ENCODE measurements at places on chromosomes 1 and 21.

DNA sequence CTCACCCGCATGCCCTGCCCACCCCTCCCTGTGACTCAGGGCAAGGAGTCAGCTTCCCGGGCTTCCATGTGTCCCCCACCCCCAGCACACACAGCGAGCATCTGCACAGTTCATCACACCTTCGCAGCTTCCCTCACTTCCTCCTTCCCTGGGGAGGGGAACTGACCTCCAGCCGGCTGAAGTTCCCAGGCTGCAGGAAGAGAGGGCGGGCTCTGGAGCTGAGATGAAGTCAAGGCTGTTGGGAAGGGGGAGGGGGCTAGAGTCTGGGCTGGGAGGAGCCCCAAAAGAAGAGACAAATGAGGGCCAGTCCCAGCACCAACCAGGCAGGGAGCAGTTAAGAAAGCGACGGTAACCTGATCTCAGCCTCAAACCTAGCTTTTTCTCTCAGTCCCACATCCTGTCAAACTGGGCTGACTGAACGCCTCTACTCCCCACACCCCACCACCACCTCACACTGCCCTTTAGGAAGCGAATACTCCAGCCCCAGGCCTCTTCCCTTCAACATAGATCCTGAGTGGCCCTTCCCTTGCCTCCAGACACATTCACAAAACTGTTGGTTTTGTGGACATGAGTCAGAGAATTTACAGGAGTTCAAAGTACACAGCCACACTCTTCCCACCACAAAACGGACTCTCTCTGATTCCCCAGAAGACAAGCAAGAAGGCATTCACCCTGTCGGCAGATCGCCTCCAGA lies 1.8 kb downstream of the RHOC start:
- DNase-seq = peak; percentile 98

DNA sequence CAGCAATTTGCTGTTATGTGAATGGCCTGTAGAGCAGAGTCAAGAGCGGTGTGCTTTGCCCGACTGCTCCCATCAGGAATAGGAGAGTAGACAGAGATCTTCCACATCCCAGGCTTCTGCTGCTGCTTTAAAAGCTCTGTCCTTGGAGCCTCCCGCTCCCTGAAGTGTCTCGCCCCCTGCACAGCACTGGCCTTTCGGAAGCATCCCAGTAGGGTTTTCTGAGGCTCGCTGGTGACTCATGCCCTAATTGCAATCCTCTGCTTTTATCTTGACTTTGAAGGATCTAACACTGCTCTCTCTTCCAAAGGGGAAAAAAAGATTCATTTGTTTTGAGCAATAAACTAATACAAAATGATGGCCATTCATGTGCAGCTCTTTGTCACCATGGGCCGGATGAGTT lies 13.3 kb upstream of the CD101 start:
- DNase-seq = peak; percentile 51

GRCh38 chr1:4175566-4176405 lies 275.7 kb upstream of the C1orf174 start:
- DNase-seq = no peak

DNA sequence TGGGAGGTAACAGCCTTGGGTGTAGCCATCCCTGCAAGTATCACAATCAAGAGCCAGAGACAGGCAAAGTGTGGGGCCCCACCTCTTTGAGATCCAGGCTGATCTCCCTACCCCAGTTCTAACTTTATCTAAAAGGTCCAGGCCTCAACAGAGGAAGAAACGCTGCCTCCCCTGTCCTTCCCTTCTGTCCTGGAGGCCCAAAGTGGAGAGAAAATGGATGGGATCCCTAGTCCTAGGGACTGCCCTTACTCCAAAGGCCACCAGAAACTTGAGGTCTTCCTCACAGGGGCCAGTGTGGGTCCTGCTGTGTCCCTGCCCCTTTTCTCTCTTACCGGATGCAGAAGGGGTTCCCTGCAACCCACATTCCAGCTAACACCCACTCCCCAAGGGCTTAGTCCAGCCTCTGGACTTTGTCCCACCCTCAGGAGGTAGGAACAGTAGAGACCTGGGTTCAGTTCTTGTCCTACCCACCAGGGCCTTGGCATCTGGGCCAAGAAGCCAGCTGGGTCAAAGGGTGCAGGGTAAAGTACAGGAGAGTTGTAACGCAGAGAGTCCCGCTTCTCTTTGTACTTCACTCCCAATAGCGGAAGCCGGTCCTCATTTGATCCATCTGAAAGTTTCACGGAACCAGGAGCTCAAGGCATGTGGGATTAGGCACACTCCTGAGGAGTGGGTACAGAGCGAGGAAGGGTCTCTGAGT lies 1.9 kb downstream of the HDGF start:
- no peak for DNase-seq

GRCh38 chr1:155944444-155944799 lies 3.0 kb downstream of the RXFP4 start:
- DNase-seq = no peak

DNA sequence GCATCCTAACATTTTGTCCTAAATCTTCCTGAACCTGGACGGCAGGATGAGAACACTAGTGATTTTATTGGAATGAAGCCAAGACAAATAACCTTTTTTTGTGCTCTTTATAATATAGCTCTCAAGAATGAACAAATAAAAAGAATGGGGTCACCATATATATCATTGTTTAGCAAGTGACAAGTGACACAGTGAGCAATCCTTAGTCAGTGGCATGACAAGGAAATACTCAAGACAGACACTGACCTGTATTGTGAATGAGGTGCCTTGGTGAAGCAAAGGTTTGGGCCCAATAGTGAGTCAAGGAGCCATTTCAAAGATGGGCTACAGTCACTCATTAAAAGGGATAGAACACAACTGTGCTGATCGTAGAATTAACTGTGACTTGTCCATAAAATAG lies 35.7 kb downstream of the PTGFR start:
- no peak for DNase-seq

GRCh38 chr1:1337793-1338147 lies 6.7 kb downstream of the TAS1R3 start:
- no peak for DNase-seq

DNA sequence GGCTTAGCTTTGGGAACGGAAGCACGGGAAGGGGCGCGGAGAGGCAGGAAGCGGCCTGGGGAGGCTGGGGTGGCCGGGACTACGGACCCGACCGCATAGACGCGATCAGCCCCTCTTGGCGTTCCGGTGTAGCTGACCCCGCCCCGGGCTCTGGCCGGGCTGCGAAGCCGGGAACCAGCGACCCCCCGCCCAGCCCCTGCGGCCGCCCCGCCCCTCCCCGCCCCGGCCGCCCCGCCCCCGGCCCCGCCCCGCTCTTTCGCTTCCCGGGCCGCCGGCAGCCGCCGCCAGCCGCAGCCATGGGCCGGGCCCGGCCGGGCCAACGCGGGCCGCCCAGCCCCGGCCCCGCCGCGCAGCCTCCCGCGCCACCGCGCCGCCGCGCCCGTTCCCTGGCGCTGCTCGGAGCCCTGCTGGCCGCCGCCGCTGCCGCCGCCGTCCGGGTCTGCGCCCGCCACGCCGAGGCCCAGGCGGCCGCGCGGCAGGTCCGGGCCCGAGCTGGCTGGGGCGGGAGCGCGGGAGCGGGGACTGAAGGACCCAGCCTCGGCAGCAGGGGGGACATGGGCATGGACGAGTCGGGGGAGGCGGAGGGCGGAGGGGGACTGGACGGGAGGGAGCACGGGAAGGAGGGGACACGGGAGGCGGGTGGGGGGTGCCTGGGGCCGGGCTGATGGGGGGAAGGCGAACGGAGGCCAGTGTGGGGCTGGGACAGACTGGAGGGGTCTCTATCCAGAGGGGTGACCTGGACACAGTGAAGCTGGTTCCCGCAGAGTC lies at the start of gene SELENON:
Gene SELENON, plus strand, starts transcription at position 259 of the 768 bp plus-strand sequence. Its CDS starts 38 bp downstream, at position 297.
- peak; percentile 55 for DNase-seq

DNA sequence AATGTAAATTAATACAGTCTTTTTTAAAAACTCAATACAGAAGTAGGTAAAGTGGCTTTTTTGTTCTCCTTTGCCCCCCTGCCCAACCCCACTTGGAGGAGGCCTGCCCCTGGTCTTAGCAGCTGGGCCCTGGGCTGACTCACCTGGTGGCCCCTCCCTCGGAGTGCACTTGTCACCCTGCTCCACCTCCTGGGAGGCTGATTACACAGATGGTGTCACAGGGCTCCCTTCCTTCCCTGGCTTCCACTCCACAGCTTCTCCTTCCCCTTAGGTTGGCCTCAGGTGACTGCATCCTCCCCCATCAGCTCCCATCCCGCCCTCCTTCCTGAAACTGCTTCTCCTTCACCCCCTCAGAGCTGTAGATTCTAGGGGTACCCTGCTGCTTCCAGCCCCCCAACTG lies 11.7 kb upstream of the CAPN9 start:
- DNase-seq = no peak

GRCh38 chr1:173481195-173481772 lies 4.1 kb downstream of the PRDX6 start:
- no peak for DNase-seq

DNA sequence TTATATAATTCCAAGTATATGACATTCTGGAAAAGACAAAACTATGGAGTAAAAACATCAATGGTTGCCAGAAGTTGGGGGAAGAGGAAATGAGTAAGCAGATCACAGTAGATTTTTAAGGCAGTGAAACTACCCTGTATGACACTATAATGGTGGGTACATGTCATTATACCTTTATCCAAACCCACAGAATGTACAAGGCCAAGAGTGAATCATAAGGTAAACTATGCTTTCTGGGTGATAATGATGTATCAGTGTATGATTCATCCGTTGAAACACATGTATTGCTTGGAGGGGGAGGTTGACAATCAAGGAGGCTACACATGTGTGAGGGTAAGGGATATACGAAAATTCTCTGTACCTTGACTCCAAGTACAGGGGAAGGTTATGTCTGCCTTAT lies 862.7 kb downstream of the PLA2G4A start:
- peak; percentile 81 for DNase-seq

GRCh38 chr1:109274533-109275476 lies 8.1 kb downstream of the PSRC1 start:
- peak; percentile 54 for DNase-seq

GRCh38 chr1:206583707-206584648 lies 28.3 kb downstream of the EIF2D start:
- peak; percentile 68 for DNase-seq

GRCh38 chr1:198443365-198444233 lies 96.9 kb downstream of the ATP6V1G3 start:
- peak; percentile 90 for DNase-seq

GRCh38 chr1:26417111-26417759 lies 6.6 kb downstream of the LIN28A start:
- DNase-seq = peak; percentile 51

DNA sequence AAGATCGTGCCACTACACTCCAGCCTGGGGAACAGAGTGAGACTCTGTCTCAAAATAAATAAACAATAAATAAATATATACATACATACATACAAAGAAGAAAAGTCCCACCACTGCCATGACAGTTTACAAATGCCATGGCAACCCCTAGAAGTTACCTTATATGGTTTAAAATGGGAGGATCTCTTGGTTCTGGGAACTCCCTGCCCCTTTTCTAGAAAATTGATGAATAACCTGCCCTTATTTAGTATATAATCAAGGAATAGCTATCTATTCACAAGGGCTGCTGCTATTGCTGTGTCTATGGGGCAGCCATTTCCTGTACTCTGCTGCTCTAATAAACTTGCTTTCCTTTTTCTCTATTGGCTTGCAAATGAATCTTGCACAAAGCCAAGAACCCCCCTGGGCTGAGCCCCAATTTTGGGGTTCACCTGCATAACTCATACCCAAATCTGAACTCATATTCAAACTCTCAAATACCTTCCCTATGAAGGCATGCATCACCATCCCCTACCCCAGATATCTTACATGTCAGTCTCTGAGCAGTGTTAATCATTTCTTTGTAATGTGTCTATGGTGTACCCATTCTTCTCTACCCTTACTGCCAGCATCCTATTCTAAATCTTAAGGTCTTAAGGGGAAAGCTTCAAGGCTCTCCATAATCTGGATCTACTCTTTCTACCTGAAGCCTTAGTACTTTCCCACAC lies 9.0 kb downstream of the GON4L start:
- DNase-seq = peak; percentile 5

DNA sequence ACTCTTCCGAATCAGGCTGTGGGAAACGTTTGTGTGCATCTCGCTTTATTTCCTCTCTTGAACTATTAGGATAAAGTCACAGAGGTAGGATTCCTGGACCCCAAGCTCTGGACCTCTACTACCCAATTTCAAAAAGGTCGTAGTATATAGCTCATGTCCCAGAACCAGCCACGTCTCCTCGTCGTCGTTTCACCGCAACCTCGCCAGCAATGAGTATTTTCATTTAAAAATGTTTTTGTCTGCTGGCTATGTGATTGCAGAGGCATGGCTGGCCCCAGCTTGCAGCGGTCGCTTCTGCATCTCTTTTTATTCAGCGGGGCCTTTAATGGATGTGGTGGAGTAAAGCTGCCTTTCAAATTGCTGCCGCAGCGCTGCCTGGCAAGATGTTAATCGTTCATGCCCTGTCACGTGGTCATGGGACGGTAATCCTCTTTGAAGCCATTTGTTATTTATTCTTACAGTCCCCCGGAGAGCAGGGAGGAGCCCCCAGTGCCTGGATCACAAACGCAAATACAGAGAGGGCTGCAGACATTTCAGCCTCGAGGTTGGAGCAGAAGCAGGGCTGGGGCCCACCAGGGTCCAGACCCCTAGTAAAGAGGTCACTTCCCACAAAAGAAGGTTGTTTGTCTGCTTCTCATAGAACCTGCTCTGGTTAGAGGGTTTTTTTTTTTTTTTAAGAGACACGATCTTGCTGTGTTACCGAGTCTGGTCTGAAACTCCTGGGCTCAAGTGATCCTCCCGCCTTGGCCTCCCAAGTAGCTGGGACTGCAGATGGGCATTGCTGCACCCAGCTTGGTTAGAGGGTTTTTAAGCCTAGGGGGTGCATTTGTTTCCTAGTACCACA lies 11.6 kb upstream of the NPHP4 start:
- DNase-seq = peak; percentile 12

- DNase-seq = peak; percentile 91
Observed at GRCh38 chr1:184973272-184974055, 844 bp downstream of the NIBAN1 start.

GRCh38 chr1:205832326-205832751 lies 17.6 kb downstream of the PM20D1 start:
- DNase-seq = no peak

- peak; percentile 89 for DNase-seq
Observed at GRCh38 chr1:41666981-41667631, 182.6 kb upstream of the EDN2 start.

GRCh38 chr1:37764414-37764825 lies 500 bp downstream of the EPHA10 start:
- DNase-seq = peak; percentile 50

DNA sequence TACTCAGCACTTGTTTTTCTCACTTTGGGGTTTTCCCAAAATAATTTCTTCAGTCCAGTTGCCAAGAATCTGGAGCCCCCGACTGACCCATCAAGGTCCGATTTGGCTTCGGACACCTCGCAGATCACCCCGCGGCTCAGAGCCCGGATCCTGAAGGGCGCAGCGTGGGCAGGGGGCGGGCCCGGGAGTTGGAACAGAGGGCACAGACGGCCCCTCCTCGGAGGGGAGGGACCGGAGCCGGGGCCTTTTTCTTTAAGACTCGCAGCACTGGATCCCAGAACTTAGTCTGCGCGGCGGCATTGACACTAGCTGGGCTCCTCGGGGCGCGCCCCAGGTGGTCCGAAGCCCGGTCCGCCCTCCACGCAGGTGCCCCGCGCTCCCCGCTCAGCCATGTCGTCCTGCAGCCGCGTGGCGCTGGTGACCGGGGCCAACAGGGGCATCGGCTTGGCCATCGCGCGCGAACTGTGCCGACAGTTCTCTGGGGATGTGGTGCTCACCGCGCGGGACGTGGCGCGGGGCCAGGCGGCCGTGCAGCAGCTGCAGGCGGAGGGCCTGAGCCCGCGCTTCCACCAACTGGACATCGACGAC lies at the start of gene CBR3:
Gene CBR3, plus strand, starts transcription at position 277 of the 588 bp plus-strand sequence. Its CDS starts 114 bp downstream, at position 391.
- peak; percentile 37 for DNase-seq

GRCh38 chr1:147591993-147592392 lies 50.7 kb downstream of the BCL9 start:
- DNase-seq = no peak

Measured in fibroblast of skin of scalp (primary cell).